ENCODE measurements at places on chromosomes 5 and 9.

GRCh38 chr9:132994410-132995120 lies 16.1 kb downstream of the GFI1B start:
- peak; percentile 69 for DNase-seq

DNA sequence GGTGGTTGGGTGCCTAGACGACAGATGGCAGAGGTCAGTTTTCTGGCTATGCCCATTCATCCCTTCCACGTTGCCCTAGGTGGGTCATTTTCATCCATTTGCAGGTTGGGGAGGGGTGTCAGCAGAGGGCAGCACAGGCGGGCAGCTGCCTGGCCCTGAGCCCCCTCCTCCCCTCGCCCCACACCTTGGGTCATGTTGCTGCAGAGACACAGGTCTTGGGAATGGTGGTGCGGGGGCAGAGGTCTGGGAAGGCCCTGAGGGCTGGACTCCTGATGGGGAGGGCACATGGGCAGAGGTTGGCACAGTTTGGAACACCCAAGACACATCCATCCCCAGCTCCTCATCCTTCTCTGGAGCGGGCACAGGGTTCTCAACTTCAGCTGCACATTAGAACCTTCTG lies 103.2 kb upstream of the LMX1B start:
- DNase-seq, result no peak

DNA sequence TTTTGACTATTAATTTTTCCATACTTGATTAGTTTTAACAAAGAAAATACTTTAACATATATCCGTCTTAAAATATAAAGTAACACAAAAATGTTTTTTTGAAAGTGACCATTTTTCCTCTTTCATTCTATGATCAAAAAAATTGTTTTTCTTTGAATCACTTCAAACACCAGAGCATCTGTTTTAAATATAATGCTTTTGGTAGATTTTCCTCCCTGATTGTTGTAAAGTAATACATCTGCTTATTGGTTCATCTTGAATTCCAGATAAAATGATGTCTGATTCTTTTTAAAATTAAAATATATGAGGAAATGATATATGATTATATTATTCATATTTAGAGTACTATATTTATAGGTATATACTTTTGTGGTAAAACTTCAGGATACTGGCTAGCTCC lies 76.2 kb upstream of the LPAR1 start:
- DNase-seq, result no peak

DNA sequence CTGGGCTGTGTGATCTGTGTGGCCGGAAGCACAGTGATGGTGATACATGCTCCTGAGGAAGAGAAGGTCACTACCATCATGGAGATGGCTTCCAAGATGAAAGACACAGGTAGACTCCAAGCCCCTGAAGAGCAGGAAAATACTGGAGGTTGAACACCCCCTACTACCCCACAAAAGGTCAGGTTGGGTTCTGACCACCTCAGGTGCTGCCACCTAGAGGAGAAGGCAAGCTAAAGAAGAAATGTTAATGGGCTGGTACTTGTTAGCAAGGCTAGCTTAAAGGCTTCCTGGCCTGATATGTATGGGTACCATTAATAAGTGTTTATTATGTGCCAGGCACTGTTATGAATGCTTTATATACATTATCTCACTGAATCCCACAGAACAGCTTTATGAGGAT lies 11.7 kb downstream of the NIPAL4 start:
- peak; percentile 57 for DNase-seq

DNA sequence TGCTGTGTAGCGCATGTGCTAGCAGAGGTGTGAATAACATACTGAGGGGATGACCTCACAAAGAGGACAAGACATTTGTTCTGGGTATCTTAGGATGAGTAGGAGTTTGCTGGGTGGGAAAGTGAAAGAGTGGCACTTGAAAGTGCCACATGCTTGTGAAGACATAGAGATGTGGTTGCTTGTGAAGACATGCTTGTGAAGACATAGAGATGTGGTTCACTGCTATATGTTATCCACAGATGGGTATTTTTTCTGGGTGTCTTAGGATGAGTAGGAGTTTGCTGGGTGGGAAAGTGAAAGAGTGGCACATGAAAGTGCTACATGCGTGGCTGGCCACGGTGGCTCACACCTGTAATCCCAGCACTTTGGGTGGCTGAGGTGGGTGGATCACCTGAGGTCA lies 63.6 kb downstream of the MAST4 start:
- no peak for DNase-seq

DNA sequence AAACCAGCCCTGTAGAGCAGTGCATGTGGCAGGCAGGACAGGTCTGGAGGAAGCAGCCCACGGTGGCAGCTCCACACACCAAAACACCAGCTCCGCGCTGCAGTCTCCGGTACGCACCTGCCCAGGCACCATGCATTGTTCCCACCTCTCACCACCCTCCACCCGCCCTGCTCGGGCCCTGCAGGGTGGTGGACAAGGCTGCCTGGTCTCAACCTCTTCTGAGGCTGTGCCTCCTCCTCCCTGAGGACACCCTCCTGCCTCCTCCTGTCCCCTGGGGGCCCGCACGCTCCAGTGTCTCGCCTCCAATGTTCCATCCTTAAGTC lies 96.2 kb downstream of the KCNT1 start:
- DNase-seq, result no peak

DNA sequence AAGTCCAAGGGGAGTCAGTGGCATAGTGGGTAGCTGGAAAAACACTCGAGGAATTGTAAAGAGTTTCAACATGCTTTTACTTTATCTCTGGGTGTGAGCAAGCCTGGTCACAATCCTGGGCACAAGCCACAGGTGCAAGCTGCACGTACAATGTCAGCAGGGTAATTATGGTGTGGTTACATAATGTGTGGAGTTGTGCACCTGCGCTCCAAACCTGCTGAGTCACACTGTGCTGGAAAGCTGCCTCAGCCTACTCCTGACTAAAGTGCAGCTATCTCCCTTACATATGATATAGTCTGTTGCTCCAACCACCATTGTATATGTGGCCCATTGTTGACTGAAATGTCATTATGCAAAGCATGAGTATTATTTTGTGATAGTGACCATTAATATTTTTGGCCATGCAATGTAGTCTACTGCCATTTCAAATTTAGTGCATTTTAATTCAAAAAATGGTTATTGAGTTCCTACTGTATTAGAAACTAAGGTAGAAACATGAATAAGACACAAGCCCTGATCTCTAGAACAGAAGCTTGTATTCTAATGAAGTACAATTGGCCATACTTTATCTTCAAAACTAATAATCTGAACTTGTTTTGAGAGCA lies 160.9 kb upstream of the SLC30A5 start:
- DNase-seq, result no peak

GRCh38 chr5:140250386-140250785 lies 52.5 kb downstream of the PFDN1 start:
- no peak for DNase-seq

- DNase-seq, result no peak
Measured at GRCh38 chr5:126736141-126736540, 40.8 kb upstream of the LMNB1 start.

GRCh38 chr5:53406630-53407316 lies 73.7 kb upstream of the FST start:
- no peak for DNase-seq

DNA sequence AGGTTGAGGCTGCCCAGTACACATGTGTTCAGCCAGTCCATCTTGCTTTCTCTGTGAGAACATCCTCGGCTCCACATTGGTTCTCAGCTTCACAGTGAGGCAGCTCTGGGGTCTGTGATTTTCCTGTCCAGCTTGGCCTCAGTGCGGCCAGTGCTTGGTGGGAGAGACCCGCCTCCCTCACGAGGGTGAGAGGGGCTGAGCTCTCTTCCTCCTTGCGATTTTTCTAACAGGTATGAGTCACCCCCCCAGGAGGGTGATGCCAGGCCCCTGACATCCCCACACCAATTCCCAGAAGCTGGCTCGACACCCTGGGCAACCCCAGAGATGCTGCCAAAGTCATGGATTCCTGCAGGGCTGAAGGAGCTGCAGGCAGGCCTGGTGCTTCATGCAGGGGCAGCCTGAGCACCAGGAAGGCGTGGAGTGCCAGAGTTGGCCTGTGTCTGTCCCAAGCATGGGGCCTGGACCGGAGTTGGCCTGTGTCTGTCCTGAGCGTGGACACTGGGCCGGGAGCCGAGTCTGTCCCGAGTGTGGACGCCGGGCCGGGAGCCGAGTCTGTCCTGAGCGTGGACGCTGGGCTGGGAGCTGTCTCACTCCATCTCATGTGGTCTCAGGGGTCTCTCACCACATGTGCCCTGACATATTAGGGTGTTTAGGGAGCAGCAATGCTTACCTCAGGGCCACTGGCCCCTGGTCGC lies 408.6 kb upstream of the IRX4 start:
- no peak for DNase-seq

DNA sequence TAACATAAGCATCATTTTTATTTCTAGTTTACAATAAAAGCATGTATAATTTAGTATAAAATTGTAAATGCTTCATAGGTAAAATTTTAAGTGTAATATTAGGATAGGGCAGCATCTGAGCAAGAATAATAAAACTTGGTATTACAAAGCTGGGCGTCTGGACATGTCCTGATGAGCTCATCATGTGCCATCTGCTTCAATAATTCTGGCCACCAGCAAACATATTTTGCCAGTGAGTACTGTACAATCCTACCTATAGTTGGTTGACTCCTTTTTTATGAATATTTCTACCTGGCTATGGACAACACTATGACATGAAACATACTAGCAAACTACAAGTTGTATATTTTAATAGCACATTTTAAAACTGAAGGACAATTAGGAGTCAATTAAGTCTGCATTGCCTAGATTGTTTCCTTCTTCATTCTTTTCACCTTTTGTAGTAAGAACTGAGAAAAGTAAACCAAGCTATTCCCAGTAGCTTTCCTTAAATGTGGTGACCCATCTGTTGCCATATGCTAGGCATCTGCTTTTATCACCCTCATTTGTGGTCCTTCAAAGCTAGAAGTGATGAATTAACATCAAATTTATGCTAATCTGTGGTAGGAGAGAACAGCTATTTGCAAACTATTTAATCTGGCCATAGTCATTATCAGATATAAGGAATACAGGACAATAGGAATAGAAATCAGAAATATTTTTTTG lies 23.4 kb downstream of the LURAP1L start:
- no peak for DNase-seq

All from suppressor macrophage treated with lipopolysaccharide for 1 hour (primary cell).